ENCODE measurements at places on chromosomes 1 and 21.
A peak's percentile ranks its signal among the peaks of the same experiment; 100 is the strongest.

- no peak for DNase-seq
Observed at GRCh38 chr1:95287825-95288224, 53.8 kb downstream of the RWDD3 start.

DNA sequence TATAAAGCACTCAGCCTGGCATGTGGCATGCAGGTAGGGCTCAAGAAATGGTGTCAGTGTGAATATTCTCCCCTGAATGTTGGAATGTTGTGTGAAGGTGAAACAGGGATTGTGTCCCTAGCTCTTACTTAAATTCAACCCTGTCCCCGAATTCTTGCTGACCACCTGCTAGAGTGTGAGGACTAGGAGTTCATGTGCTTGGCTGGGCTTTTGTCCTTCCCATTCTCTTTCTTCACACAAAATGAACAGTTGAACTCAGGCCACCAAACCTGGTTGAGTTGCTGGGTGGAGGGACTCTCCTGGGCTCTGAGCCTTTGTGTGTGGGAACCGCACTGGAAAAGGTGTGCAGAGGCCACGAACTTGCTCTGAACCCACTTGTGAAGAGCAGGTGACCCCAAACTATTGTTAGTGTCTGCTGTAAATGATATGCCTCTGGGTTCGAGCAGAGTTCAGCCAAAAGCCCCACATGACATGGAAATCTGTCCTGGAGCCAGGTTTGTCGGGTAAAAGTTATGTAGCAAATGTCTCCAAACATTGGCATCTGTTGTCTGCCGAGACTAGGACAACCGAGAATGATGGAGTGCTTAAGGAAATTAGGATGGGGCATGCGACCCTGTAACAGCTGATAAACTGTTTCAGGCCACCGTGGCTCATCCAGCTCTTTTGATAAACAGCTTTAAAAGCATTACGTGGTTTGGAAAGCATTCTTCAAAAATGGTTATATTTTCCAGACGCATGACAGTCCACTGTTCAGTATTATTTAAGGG, 144.2 kb downstream of the DHRS3 start:
- DNase-seq: no peak

GRCh38 chr1:100323419-100324106, 28.7 kb upstream of the CDC14A start:
- no peak for DNase-seq

DNA sequence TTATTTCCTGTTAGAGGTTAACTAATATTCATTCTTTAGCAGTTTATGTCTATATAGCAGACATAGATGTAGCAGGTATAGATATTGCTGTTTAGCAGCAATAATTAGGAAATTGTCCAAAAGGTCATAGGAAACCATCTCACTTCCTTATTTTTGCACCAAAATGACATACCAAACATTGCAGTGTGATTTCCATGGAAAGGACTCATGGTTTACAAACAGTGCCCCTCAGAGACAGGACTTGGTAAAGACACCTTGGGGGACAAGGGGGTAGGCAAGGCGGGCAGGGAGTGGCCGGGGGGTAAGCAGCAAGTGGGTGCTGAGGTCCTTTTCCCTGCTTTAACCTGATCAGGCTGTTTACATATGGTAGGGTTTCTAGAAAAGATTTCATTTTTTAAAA, 30.5 kb downstream of the BATF3 start:
- DNase-seq: peak; percentile 39

DNA sequence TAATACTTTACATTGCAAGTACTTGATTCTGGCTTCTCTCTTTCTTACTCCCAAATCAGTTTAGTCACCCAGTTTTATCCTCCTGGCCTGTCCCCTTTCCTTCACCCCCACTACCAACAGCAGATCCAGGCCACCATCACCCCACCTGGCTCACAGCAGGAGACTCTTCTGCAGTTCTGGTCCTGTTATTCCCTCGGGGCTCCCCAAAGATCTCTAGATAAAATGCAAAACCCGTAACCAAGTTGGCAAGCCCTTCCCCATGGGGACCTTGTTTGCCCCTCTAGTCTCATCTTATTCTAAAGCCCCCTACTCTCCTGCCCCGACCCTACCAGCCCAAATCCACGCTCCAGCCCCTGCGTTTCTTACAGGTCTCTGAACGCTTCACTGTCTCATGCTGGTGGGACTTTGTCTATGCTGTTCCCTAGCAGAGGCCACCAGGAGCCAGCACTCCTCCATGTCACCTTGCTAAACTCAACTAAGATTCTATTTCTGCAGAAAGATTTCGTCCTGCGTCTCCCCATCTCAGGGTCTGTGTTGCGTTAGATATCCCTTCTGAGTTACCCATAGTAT, 4.0 kb downstream of the ABCG1 start:
- no peak for DNase-seq

DNA sequence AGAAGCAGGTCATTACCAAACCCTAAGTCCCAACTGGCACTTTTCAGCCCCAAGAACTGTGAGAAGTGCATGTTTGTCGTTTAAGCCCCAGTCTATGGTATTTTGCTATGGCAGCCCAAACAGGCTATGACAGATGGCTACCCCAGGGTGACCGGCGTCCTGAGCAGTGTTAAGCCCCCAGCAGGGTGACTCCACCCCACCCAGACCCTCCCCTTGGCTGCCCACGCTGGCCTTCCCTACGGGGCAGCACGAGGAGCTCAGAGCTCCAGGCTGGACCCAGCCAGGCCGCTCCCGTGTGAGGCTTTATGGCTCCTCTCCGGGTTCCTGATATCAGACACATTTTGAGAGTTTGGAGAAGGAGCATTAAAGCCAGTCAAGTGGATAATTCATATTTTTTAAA, 684.0 kb downstream of the PTPRU start:
- DNase-seq: no peak

GRCh38 chr1:67270541-67270940, 37.1 kb upstream of the IL12RB2 start:
- DNase-seq: no peak

- no peak for DNase-seq
Observed at GRCh38 chr1:84367219-84367618, 31.1 kb upstream of the DNASE2B start.

GRCh38 chr1:202711949-202712635, 1.8 kb upstream of the SYT2 start:
- DNase-seq: no peak

GRCh38 chr1:53259932-53260331, 21.6 kb upstream of the MAGOH start:
- no peak for DNase-seq

- peak; percentile 4 for DNase-seq
Observed at GRCh38 chr1:198125995-198126735, 30.6 kb upstream of the NEK7 start.

GRCh38 chr1:185228979-185229378, 72.0 kb downstream of the SWT1 start:
- DNase-seq: no peak

GRCh38 chr1:114330451-114330983, 176.8 kb upstream of the SYT6 start:
- no peak for DNase-seq

GRCh38 chr21:35619184-35619583, 441.1 kb downstream of the SETD4 start:
- DNase-seq: peak; percentile 47

GRCh38 chr1:184020328-184020727, 17.2 kb downstream of the COLGALT2 start:
- DNase-seq: no peak

DNA sequence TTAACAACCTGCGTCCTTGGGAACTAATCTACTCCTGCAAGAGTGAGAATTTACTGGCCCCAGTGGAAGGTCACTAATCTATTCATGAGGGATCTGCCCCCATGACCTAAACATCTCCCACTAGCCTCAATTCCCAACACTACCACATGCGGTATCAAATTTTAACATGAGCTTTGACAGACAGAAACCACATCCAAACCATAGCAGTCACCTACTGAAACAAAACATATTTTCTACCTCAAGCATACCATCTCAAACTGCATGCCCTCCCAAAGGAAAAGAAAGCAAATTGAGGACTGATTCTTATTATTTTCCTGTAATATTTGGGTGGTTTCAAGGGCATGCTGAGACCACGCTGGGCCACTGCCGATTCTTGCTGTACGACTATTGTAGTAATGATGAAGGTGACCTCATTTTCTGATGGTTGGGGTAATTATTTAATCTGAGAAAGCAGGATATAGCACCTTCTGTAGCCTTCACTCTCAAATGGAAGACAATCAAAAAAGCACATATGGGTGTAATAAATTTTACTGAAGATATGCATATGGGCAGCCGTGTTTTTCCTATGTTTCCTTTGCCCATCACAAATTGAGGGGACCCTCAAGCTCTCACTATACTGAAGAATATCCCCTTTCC, 13.2 kb upstream of the GBP5 start:
- no peak for DNase-seq

GRCh38 chr1:20721117-20722061, 3.6 kb upstream of the KIF17 start:
- DNase-seq: no peak

- DNase-seq: no peak
Observed at GRCh38 chr1:219062161-219062560, 111.5 kb upstream of the LYPLAL1 start.

DNA sequence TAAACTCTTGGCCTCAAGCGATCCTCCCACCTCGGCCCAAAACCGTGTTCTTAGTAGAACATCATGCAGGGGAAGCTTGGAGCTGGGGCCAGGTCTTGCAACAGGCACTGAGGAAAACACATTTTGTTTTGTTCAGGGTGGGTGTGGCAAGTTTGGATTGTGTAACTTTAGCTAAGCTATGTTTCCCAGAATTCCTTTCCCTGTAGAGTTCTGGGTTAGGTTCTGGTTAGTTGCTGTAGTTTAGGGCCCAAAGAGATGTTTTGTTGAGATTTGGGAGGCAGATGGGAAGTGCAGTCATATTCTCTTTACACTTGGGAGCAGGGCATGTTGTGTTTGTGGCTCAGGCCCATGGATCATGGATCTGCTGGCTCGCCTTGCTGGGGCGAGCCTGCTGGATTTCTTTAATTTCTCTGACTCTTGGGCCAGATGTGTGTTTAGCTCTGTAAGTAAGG, 24.0 kb downstream of the PLA2G5 start:
- DNase-seq: no peak

GRCh38 chr1:247561711-247562110, 12.8 kb downstream of the GCSAML start:
- DNase-seq: no peak

- DNase-seq: no peak
Observed at GRCh38 chr1:173997791-173998190, 24.4 kb downstream of the RC3H1 start.

- no peak for DNase-seq
Observed at GRCh38 chr1:222989443-222989842, 153.6 kb downstream of the TLR5 start.

- no peak for DNase-seq
Observed at GRCh38 chr21:46560568-46561444, 44.1 kb downstream of the S100B start.

GRCh38 chr1:12458571-12458970, 159.4 kb downstream of the DHRS3 start:
- DNase-seq: no peak

DNA sequence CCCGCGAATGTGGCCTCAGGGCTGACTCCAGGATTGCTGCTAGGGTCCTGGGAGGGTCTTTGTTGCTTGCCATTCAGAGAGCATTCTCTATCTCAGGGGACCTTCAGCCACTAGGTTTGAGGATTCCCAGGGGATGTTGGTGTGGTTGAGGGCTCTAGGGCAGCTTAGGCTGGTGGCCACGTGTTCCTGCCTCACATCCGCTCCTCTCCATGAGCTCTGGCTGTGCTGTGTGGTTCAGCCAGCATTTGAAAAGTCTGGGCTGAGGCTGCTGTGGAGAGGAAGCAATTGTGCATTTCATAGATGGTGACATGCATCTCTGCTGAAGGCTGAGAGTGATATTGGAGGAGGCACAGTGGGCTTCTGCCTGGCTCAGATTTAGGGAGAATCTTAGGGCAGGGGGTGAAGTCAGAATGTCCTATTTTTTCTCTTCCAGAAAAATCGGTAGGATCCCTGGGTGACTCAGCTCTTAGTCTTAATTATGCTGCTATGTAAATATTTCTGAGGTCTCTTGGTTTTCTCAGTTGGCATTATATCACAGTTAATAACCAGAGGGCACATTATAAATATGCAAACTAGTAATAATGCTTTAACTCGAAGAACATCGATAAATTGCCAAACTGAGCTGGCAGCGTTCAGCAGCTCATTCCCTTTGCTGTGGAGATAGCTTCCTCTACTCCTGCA, 182.3 kb downstream of the CAMTA1 start:
- no peak for DNase-seq

GRCh38 chr1:156104065-156104810, 10.3 kb upstream of the LMNA start:
- DNase-seq: peak; percentile 44

GRCh38 chr1:50278961-50279360, 144.3 kb downstream of the DMRTA2 start:
- DNase-seq: no peak

- no peak for DNase-seq
Observed at GRCh38 chr1:7827126-7827955, 25.5 kb downstream of the UTS2 start.

- DNase-seq: no peak
Observed at GRCh38 chr1:206497774-206498173, 9.6 kb upstream of the RASSF5 start.

DNA sequence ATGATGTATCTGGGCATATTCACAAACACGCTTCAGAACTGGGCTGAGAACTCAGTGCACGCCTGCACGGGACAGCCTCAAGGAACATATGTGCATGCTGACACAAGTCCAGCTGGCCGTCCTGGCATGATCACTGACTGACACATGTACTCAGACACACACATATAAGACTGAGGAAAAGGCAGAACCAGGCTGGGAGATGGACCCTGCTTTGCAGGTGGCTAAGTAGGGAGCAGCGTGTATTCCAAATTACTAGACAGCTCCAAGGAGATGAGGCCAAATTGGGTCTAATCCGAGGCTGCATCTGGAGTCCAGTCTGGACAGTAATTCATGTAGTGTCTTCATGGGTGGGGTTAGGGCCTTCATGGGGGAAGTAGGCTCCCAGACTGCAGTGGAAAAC, 41.4 kb upstream of the GJB5 start:
- DNase-seq: no peak
